ENCODE measurements at places on chromosomes 13 and 19.

DNA sequence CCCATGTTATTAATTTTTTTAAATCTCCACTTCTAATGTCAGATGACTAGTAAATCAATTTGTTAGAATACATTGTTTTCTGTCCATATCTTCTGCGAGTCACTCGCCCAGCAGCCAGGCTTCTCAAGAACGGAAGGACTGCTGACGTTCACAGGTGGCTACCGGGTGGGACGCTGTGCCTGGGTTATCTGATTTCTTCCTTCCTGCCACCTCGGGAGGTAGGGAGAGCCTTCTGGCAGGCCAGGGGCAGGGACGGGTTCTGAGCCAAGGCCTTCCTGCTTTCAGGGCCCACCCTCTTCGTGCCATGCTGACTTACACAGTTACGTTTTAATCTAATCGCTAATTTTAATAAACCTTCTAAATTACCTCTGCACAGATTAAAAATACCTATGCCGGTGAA lies 7.9 kb upstream of the C1QTNF9 start:
- no peak for DNase-seq

GRCh38 chr13:76516013-76516412 lies 370.2 kb downstream of the KCTD12 start:
- DNase-seq, result no peak

GRCh38 chr13:99792079-99792921 lies 179.3 kb downstream of the ZIC5 start:
- DNase-seq, result no peak

GRCh38 chr13:112849500-112849899 lies 119.5 kb upstream of the MCF2L start:
- DNase-seq, result no peak

DNA sequence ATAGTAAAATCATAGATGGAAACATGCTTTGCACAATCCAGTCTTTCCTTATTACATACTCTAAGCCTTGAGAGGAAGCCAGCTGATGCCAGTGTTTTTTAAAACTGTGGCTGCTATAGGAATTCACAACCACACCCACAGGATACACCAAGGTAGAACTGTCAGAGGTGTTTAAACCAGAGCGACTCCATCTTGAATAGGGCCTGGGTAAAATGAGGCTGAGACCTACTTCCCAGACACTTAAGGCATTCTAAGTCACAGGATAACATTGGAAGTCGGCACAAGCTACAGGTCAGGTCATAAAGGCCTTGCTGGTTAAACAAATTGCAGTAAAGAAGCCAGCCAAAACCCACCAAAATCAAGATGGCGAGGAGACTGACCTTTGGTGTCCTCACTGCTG lies 1.7 kb downstream of the SCGB2B2 start:
- DNase-seq, result no peak

- no peak for DNase-seq
Observed at GRCh38 chr19:34232566-34233481, 21.5 kb upstream of the GARRE1 start.

DNA sequence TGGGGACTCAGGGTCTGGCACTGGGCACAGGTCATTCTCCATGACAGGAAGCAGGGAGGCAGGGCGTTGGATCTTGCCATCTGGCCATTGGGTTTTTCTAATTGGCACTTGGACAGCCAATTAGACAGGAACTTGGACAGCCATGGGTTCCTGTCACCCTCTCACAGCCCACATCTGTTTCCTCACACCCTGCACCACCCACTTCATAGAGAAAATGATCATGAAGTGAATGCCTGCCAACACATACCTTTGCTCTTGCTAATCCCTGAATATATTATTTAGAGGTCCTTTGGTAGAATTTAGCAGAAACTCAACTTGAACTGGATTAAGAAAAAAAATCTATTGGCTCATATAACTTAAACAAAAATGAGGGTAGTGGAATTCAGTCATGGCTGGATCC lies 4.9 kb upstream of the OLFM2 start:
- DNase-seq, result no peak
